GM23248 (cell line): ENCODE measurements at places on chromosomes 11 and 22. TPM values are rescaled to one million over a fixed set of nuclear protein-coding genes. Genes with fewer than 3 reads are reported as not detected.

TRIM51 gene
- not detected in 2 replicates for total RNA-seq

SPON1 gene
- total RNA-seq, result 2.4 and 3.7 TPM in 2 replicates

FLRT1 gene
- 0.22 TPM in 1 of 2 replicates, not detected in the other for total RNA-seq

EHF gene
- not detected in 2 replicates for total RNA-seq

RIMBP3B gene
- 0.13 TPM in 1 of 2 replicates, not detected in the other for total RNA-seq

RTN4R gene
- 1.4 TPM in 1 of 2 replicates, not detected in the other for total RNA-seq

GLYAT gene
- not detected in 2 replicates for total RNA-seq

NEAT1 gene
- total RNA-seq, result 74.3 and 143 TPM in 2 replicates

TRIM22 gene
- total RNA-seq, result 58.4 and 114 TPM in 2 replicates

MMP10 gene
- total RNA-seq, result 0.97 and 2.3 TPM in 2 replicates

FJX1 gene
- 30.9 and 37.0 TPM in 2 replicates for total RNA-seq

PATE4 gene
- not detected in 2 replicates for total RNA-seq

ANKK1 gene
- not detected in 2 replicates for total RNA-seq

FAT3 gene
- 1.9 TPM in 2 replicates for total RNA-seq

MISFA gene
- total RNA-seq, result not detected in 2 replicates

RIBC2 gene
- 0.25 and 0.32 TPM in 2 replicates for total RNA-seq

CCDC73 gene
- total RNA-seq, result not detected in 2 replicates

MS4A8 gene
- total RNA-seq, result not detected in 2 replicates

ADAMTS15 gene
- 0.97 and 1.3 TPM in 2 replicates for total RNA-seq

RELA gene
- total RNA-seq, result 38.4 and 45.1 TPM in 2 replicates

RFPL3 gene
- total RNA-seq, result not detected in 2 replicates

TSSK2 gene
- total RNA-seq, result not detected in 2 replicates

WT1 gene
- not detected in 2 replicates for total RNA-seq

AP5B1 gene
- 14.8 and 16.4 TPM in 2 replicates for total RNA-seq

ROBO4 gene
- total RNA-seq, result 0.51 and 1.3 TPM in 2 replicates

OR4D5 gene
- not detected in 2 replicates for total RNA-seq

DNAJB7 gene
- total RNA-seq, result not detected in 2 replicates

KCNK4 gene
- not detected in 2 replicates for total RNA-seq

ALX4 gene
- total RNA-seq, result not detected in 2 replicates

ELMOD1 gene
- total RNA-seq, result 0.76 TPM in 1 of 2 replicates, not detected in the other
